AG04449 (cell line): ENCODE measurements at places on chromosomes 4 and X.
A peak's percentile ranks its signal among the peaks of the same experiment; 100 is the strongest.

- no peak for DNase-seq
Measured at GRCh38 chr4:186702297-186702696, 21.4 kb downstream of the FAT1 start.

GRCh38 chr4:82371497-82371896 lies 2.3 kb downstream of the HNRNPD start:
- no peak for DNase-seq

DNA sequence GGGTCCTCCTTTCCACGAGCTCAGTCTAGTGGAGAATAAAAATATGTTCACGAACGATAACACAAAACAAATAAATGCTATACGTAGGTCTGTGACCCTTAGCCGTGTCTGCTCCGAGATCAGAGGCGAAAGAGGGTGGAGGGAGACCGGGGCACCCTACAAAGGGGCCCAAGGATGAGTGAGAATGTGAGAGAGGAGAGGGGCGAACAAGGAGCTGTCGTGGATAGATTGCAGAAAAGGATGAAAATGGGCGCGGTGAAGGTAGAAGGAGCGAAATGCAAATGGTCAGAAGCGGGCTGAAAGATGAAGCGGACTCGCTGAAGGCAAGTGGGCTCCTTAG lies 6.2 kb upstream of the ZBTB33 start:
- no peak for DNase-seq

- DNase-seq = no peak
Measured at GRCh38 chr4:172035562-172035961, 222.4 kb downstream of the GALNTL6 start.

GRCh38 chr4:26935397-26935796 lies 74.8 kb downstream of the STIM2 start:
- DNase-seq = no peak

DNA sequence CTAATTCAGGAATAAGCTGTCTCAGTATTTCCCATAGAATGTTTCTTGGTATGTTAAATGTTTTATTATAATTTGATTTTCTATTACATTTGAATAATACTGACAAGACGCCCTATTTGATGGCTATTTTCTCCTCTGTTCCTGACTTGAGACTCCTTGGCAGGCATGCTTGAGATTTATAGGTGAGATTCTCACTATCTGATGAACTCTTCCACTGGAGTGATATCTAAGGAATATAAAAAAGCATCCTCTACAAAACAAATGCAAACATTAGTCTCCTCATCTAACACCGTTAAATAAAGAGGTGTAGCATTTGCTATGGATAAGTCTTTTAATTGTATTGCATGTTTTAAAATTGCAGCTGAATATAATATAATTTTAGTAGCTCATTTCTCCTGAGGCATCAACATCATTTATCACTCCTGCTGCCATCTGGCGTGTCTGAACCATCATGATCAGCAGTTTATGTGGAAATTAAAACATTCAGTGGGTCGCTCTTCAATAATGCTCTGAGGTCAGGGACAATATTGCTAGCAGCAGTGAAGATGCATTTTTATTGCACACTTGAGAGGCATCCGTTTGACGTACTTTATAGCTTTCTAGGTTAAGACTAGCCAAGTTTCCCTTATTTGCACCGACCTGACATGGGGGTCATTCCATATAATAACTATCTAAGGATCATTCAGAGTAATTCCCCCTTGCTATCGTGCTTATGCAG lies 210.4 kb upstream of the GALNTL6 start:
- no peak for DNase-seq

- DNase-seq = no peak
Measured at GRCh38 chr4:2105559-2105958, 46.4 kb downstream of the NAT8L start.

DNA sequence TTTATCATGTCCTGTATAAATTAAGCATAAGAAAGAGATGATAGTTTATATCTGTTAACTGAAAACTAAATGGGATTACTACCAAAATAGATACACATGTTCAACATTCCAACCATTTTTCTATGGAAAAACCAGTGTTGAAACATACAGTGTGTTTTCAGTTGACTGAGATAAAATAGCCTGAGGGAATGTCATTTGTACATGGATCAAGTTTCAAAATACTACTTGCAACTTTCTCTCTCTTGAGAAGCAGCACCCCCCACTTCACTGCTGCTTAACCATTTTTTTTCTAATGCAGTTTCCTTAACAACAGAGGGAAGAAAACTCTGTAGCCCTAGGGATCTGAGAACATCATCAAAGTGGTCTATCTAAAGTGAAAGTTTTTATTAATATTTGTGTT lies 70.8 kb downstream of the NPNT start:
- peak; percentile 74 for DNase-seq

DNA sequence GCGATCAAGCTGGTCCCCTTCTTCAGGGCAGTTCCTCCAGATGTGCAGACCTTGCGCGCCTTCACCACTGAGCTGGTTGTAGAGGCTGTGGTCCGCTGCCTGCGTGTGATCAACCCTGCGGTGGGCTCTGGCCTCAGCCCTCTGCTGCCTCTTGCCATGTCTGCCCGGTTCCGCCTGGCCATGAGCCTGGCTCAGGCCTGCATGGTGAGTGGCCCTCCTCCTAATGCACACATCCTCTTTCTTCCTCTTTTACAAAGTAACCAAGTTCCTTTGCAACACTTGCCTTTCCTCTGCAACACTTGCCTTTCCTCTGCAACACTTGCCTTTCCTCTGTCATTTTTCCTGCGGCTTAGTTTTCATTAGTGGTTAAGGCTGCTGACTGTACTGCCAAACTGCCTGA lies 1.8 kb downstream of the CCDC22 start:
- no peak for DNase-seq

GRCh38 chr4:90542216-90542615 lies 415.0 kb downstream of the CCSER1 start:
- DNase-seq = no peak

GRCh38 chrX:71615954-71616353 lies 2.4 kb downstream of the CXCR3 start:
- no peak for DNase-seq

DNA sequence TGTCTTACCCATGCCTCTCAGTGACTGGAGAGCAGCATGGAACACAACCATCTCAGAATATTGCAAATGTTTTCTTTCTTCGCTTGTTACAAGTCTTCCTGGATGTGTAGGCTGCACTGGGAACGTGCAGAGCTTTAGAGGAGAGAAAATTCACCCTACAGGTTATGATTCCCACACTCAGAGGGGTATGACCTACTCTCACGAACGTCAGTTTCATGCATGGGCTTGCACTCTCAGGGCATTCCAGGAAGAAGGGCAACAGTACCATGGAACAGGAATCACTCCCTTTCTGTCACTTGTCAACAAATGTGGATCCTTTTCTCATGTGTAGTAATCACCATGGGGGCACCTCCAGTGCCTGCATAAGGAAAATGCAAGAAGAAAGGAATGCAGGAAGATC lies 75.8 kb downstream of the NBDY start:
- DNase-seq = no peak

DNA sequence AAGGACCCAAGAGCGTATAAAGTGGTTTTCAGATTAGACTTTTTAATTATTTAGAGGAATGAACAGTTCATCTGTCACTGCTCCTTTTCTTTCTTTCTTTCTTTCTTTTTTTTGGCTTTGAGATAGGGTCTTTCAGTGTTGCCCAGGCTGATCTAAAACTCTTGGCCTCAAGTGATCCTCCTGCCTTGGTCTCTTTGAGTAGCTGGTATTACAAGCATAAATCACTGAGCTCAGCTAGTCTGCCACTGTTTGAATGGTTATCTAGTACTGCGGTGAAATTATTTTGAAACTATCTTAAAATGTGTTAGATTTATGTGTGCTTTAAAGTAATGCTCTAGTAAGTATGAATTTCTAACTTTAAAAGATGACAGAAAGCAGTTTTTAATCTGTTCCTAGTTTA lies 6.5 kb upstream of the FRYL start:
- no peak for DNase-seq

DNA sequence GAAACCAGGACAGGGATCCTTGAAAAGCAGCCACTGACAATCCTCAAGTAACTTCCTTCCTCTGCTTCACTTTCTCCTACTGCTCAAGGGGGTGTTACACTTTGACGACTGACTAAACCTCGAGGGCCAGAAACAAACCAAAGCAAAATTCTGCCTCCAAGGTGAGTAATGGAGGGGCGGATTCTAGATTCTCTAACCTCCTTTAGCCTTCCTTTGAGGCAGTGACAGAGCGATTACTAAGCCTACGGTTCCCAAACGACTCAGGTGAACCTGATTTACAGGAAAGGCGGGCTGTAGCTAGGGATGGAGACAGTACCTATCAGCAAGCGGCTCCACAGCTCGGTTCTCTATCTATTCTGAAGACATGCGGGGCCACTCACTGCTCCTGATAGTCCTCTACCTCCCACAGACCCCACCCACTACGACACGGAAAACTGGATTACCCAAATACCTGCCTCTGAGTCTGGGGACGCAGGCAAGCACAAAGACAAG lies 487 bp downstream of the TBCK start:
- no peak for DNase-seq

GRCh38 chr4:11704186-11704830 lies 275.6 kb upstream of the HS3ST1 start:
- no peak for DNase-seq

GRCh38 chr4:40121515-40121914 lies 64.9 kb downstream of the N4BP2 start:
- peak; percentile 28 for DNase-seq
